ENCODE measurements at places on chromosomes 16 and 17. TPM values are rescaled to one million over a fixed set of nuclear protein-coding genes. Genes with fewer than 3 reads are reported as not detected.

Gene SLC16A6
- 0.34 TPM for total RNA-seq

DNA sequence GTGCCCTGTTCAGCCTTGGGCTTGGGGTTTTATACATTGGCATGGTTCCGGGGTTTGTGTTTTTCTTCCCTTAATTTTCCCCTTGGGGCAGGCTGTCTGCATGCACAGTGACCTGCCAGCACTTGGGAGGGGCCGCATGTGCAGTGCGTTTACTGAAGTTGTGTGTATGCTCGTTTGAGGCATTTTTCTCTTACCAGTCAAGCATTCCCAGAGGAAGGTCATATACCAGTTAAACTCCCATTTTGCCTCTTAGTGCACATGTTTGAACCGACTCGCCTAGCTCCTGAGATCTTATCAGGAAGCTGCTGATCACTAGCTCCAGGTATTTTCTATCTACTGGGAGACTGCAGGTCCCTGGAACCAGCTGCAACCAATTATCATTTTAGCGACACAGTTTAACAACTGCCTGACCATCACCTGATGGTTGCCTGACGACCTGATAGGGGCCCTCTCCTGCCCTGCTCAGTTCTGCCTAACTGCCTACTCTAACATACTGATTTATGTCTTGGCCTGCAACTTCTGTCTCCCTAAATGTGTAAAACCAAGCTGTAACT, 51.4 kb downstream of the MFSD11 start:
- no peak for DNase-seq

GRCh38 chr17:43935926-43936261, 6.4 kb downstream of the PPY start:
- DNase-seq = no peak

- DNase-seq = no peak
Observed at GRCh38 chr17:59669411-59669810, 37.8 kb downstream of the PTRH2 start.

DNA sequence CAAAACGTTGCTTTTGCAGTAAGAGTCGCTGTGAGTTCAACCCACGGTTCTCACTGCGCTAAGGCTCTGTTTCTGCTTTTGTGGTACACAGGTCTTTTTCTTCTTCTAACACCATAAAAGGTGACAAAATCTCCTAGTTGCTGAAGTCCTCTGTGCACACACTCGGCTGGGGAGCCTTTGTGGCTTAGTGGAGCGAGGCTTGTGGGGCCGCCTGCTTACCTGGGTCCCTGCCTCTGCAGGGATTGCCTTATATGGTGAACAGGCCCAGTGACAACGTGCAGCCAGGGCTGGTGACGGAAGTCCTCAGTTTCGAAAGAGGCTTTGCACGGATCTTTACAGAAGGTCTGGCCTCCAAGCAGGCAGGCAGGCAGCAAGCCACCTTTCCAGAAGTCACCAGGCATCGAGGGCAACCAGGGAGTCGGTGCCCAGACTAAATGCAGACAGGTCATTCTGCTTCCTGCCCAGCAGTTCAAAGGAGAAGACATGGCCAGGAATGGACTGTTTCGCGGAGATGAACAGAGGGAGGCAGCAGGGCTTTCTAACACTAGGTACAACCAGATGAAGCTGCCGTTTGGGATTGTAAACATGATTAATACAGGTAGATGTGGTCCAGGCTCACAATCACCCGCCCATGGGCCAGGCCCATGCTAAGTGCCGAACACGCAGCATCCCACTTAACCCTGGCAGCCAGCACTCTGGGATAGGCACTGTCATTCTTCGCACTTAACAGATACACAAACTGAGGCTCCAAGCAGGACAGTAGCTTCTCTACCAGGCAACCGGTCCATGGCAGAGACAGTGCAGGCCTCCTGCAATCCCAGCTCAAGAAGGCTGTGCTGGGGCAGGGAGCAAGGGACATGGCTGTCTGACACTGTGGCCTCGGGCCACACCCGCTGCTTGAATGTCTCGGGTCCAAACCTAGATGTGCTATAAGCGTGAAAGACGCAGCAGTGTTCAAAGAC, 10.7 kb upstream of the MEAK7 start:
- no peak for DNase-seq

- no peak for DNase-seq
Observed at GRCh38 chr16:29662000-29662728, 883 bp upstream of the SPN start.

Gene KRTAP3-1
- not detected for total RNA-seq

DNA sequence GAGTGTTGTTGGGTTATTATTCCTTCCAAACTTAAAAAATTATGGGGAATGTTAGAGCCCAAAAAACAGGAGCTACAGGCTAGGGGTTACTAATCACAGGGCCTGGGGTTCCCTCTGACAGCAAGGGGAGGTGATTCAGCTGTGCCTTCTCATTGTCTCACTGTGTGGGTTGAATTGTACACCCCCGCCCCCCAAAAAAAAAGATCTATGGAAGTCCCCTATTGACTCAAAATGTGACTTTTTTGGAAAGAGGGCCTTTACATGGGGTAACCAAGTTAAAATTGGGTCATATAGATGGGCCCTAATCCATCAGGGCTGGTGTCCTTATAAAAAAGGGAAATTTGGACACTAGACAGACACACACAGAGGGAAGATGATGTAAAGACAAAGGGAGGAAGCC, 190.2 kb downstream of the SOX9 start:
- DNase-seq = no peak

DNA sequence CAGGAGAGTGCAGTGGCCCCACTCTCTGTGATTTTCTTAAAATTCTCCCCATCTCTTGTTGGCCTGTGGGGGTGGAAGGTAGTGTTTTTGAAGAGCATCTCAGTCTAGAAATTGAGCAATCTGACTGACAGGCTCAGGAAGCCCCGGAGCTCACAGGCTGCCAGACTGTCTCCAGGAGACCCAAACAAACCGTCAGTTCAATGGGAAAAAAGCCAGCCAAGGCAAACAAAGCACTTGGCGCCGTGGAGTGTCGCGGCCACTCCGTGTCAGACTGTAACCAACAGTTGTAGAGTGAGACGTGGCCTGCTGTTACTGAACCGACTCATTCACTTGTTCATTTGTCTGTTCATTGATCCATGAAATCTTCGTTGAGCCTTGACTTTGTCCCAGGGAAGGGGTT, 33.7 kb downstream of the RGS9 start:
- DNase-seq = peak; percentile 42

DNA sequence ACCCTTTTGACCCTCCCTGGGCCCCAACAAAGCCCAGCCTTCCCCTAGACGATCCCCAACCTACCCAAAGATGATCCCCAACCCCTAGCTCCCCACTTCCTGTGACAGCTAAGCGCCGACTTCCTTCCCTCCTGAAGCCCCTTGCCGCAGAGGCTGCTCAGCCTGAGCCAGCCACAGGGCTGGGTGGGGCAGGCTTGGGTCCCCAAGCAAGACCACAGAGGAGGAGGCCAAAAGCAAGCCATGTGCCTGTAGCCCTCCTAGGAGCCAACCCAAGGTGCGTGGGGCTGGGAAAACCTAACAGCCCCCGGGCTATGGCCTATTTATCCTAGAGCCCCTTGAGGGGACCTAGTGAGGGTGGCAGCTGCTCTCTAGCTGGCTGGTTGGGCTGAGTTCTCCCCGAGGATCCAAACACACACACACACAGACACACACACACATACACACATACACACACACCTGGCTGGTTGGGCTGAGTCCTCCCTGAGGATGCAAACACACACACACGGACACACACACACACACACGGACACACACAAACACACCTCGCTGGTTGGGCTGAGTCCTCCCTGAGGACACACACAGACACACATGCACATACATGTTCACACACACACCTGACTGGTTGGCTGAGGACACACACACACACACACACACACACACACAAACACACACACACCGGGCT, 4.8 kb downstream of the ARRB2 start:
- DNase-seq = no peak

GRCh38 chr17:40068129-40068581, 5.4 kb downstream of the THRA start:
- DNase-seq = no peak

- no peak for DNase-seq
Observed at GRCh38 chr17:6092182-6092902, 22.2 kb downstream of the WSCD1 start.

Gene PCGF2
- 68.2 TPM for total RNA-seq

DNA sequence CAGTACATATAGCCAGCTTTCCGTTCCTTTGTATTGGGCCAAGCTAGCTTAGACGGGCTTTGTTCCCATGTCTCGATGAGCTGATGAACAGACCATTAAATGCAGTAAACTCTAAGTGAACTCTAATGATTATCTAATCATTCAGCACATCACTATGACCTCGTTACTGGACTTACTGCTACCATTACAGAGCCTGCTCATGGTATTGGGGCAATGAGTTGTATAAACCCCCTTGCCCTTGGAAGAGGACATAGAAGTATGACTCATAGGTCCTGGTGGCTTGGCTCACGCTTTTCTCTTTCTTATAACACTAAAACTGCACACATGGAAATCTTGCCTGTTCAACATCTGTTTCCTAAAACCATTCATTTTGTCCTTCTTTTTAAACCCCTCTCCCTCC, 93.6 kb upstream of the DYNLRB2 start:
- DNase-seq = no peak

- peak; percentile 36 for DNase-seq
Observed at GRCh38 chr17:64130559-64131001, 636 bp upstream of the ERN1 start.

DNA sequence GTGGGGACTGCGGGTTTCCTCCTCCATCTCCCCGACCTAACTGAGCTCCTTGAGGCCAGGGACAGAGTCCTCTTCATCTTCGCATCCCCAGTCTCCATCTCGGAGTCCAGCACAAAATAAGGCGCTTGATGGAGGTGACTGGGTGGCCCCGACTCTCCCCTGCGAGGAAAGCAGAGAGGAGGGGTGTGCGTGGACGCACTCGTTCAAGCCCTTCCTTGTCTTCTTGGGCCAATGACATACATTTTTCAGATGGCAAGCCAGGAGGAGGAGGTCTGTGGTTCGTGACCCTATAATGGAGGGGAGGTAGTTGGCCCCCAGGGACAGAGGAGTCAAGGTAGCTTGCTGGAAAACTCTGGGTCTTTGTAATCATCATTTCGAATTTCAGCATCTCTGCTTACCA, 17.2 kb downstream of the CRISPLD2 start:
- DNase-seq = no peak

- peak; percentile 74 for DNase-seq
Observed at GRCh38 chr16:82990155-82990554, 363.4 kb downstream of the CDH13 start.

Gene KRT36
- not detected for total RNA-seq

Gene DLX4
- not detected for total RNA-seq

Gene SKAP1
- not detected for total RNA-seq

GRCh38 chr17:49762151-49762941, 1.6 kb downstream of the FAM117A start:
- DNase-seq = no peak

Gene LRRC36
- not detected for total RNA-seq

DNA sequence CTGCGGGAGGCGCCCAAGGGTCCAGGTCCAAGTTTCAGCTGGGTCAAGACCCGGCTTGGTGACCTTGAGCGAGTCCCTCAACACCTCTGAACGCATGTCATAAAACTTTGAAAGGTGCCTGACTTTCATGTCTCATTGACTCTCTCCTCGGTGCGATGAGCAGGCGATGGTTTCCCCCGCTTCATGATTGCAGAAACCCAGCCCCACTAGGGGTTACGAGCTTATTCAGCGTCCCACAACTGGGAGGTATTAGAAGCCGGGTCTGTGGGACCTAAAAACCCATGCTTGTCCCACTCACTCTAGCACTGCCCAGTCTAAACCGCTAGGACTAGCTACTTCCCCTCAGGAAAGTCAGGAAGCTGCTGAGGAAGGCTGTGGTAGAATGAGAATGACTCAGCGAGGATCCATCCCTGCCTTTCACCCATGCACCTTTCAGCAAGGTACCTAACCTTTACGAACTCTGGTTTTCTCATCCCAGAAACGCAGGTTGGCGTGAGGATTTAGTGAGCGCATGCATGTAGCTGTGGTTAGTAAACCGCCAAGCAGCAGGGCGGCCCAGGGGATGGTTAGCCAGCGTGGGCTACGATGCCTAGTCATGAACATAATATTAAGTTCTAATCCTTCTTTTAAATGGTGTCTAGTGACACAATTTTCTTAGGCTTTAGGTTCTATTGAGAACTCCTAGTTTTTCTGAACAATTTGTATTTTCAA, 26.2 kb upstream of the RFFL start:
- no peak for DNase-seq

DNA sequence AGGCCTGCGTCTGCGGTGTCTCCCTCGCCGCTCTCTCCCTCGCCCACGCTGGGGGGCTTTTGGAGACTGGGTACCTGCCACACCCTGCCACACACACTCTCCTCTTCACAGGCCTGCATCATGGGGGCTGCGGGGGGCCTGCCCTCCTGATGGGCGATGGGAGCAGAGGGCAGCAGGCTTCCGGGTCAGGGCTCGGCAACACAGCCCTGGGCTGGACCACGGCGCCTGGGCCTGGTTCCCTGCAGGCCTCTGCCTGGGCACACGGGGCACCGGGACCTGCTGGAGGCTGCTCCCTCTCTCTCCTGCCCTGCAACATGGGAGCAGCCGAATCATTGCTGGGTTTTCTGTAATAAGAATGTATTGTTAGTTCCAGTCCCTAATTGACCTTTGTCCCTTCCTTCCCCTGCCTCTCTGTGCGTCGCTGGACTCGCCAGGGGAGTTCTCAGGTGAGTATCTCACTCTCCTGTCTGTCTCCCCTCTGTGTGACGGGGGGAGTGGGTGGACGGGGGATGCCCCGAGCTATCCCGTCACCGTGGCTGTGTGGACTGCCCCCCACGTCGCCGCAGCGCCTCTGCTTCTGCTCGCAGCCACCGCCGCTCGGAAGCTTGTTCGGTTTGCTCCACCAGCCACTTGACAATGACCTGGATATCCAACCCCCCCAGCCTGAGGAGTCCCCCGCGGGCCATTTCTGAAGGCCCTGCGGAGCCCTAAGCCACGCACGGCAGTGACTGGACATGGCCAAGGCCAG, 13.5 kb downstream of the NME3 start:
- DNase-seq = no peak

Gene HCRT
- not detected for total RNA-seq

Gene PYY
- not detected for total RNA-seq

- DNase-seq = peak; percentile 96
Observed at GRCh38 chr16:86975445-86975844, 341.7 kb downstream of the C16orf95 start.

GRCh38 chr17:69607162-69607834, 192.8 kb downstream of the MAP2K6 start:
- peak; percentile 71 for DNase-seq

Gene G6PC1
- total RNA-seq = not detected

GRCh38 chr16:84509032-84509950, 4.8 kb upstream of the MEAK7 start:
- no peak for DNase-seq

DNA sequence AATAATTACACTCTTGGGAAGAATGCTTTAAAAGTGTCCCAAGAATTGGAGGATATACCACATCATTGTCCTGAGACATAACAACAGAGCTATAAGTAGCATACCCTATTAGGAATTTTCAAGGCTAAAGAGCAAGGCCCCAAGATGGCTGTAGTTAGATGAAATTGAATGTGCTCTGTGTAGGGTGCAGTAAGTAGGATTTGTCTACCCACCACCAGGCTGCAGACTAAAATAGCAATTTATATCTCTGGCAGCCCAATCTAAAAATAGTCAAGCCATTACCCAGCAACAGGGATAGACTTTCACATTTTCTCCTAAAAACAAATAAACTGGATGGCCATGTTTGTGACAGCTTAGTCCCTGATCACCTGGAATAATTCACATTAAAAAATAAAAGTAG, 5.6 kb downstream of the MMD start:
- DNase-seq = no peak

GRCh38 chr16:68607443-68607842, 37.7 kb upstream of the CDH3 start:
- no peak for DNase-seq
